ENCODE measurements at places on chromosomes 7 and 10.

DNA sequence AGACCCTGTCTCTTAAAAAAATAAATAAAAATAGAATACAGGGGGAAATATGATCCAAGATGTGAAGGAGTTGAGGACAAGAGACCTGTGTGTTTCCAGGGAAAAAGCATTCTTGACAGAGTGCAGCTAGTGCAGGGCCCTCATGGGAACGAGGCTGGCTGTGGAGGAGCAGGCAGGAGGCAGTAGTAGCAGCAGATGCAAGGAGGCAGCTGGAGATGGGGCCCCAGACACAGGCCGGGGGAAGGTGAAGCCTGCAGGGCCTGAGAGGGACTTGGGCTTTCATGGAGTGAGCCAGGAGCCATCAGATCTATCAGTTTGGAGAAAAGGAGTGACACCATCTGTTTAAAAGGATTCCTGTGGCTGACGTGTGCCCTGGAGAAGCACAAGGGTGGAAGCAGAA is 71.4 kb upstream of the ZNF438 start:
- DNase-seq, result no peak

DNA sequence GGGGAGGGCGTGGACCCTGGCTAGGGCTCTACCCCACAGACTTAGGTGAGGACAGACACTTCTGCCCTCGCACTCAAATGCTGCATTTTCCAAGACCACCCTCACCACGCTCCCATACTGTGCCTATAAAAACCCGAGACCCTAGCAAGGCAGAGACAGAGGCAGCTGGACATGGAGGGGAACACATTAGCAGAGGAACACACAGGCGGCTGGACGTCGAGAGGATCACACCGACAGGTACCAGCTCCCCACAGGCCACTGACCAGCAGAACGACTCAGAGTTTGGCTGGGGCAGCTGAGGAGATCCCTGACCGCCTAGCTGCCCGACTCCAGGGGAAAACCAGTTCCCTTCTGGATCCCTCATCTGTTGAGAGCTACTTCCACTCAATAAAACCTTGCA is 338.2 kb upstream of the SMIM30 start:
- DNase-seq, result no peak

GRCh38 chr10:12643279-12643678 is 293.9 kb downstream of the CAMK1D start:
- no peak for DNase-seq

GRCh38 chr10:49280001-49280408 is 19.0 kb upstream of the C10orf71 start:
- DNase-seq, result no peak

GRCh38 chr10:21924511-21924910 is 79.0 kb downstream of the DNAJC1 start:
- DNase-seq, result no peak
